ENCODE measurements at places on chromosomes 3 and 15.

- no peak for DNase-seq
- no peak overlapping the region for H3K27ac ChIP-seq
- H3K27me3 ChIP-seq, result no peaks in the 10 kb centered on the region
- no peaks in the 10 kb centered on the region for H3K36me3 ChIP-seq
Measured at GRCh38 chr3:150414258-150414657, 6.2 kb downstream of the TSC22D2 start.

GRCh38 chr3:139129892-139130291 is 85.2 kb upstream of the PRR23C start:
- H3K27ac ChIP-seq, result no peak overlapping the region
- no peaks in the 10 kb centered on the region for H3K36me3 ChIP-seq
- H3K27me3 ChIP-seq, result no peaks in the 10 kb centered on the region
- H3K4me1 ChIP-seq, result no peaks in the 10 kb centered on the region

- no peaks in the 10 kb centered on the region for H3K27me3 ChIP-seq
- H3K36me3 ChIP-seq, result no peaks in the 10 kb centered on the region
- H3K27ac ChIP-seq, result no peak overlapping the region
- H3K4me1 ChIP-seq, result no peaks in the 10 kb centered on the region
Measured at GRCh38 chr3:88231207-88231606, 81.4 kb downstream of the C3orf38 start.

DNA sequence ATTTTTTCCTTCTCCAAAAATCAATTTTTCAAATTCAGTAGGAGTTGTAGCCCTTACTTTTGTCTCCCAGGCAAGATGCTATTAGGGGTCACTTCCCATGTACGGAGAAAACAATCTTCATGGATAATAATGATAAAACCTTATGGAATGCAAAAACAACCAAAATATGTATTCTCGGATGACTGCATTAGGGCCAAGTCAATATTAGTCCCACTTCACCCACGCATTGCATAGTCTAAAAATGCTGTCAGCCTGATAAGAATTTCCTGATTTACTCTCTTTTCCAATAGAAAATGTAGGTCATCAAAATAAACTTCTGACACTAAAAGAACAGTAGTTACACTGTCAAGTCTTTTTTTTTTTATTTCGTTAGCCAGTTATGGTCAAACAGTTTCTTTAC is 2.7 kb downstream of the VGLL3 start:
- no peaks in the 10 kb centered on the region for H3K36me3 ChIP-seq
- H3K27ac ChIP-seq, result no peak overlapping the region
- peaks cover 10% of the 10 kb centered on the region for H3K27me3 ChIP-seq
- DNase-seq, result no peak

GRCh38 chr3:177930771-177931170 is 605.5 kb upstream of the KCNMB2 start:
- no peaks in the 10 kb centered on the region for H3K27me3 ChIP-seq
- H3K27ac ChIP-seq, result no peak overlapping the region
- no peak overlapping the region for H3K4me3 ChIP-seq
- H3K36me3 ChIP-seq, result no peaks in the 10 kb centered on the region

- no peaks in the 10 kb centered on the region for H3K27me3 ChIP-seq
- no peaks in the 10 kb centered on the region for H3K36me3 ChIP-seq
- H3K4me1 ChIP-seq, result no peaks in the 10 kb centered on the region
Measured at GRCh38 chr3:177973241-177973840, 562.9 kb upstream of the KCNMB2 start.

DNA sequence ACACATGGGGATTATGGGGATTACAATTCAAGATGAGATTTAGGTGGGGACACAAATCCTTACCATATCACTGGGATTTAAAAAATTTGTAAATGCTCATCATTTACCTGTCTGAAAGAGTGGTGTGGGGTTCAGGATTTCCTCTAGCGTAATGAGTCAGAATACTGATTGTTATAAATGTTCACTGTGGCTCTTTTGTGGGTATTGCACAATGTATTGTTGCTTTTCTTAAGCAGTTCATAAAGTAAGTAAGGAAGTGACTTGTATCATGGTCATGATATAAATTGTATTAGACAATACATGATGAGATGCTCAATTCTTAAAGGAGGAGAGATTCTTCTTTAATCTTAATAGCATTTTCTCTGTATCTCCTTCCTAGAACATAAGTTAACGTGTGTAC is 262.1 kb downstream of the CNTN4 start:
- H3K27ac ChIP-seq, result no peak overlapping the region
- H3K36me3 ChIP-seq, result no peaks in the 10 kb centered on the region
- H3K4me3 ChIP-seq, result no peak overlapping the region

DNA sequence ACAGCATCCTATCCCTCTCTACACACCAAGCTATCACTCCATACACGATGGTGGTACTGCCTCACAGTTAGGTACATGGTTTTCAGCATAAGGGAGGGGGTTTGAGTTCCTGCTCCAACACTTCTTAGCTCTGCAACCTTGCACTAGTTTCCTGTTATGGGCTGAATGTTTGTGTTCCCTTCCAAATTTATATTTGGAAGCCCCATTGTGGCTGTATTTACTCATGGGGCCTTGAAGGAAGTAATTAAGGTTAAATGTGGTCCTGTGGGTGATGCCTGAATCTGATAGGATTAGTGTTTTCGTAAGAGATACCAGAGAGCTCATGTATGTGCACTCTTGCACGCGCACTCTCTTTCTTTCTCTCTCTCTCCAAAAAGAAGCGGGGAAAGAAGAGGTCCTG is 259.4 kb downstream of the RORA start:
- no peak for DNase-seq
- no peak overlapping the region for H3K27ac ChIP-seq
- no peaks in the 10 kb centered on the region for H3K27me3 ChIP-seq
- H3K36me3 ChIP-seq, result no peaks in the 10 kb centered on the region
- no peaks in the 10 kb centered on the region for H3K4me1 ChIP-seq

- H3K27ac ChIP-seq, result peak overlapping the region; percentile 80
- H3K4me3 ChIP-seq, result peak overlapping the region; percentile 76
- H3K36me3 ChIP-seq, result no peaks in the 10 kb centered on the region
- H3K27me3 ChIP-seq, result no peaks in the 10 kb centered on the region
- peaks cover 26% of the 10 kb centered on the region for H3K4me1 ChIP-seq
Measured at GRCh38 chr15:84631706-84632272, 22.3 kb downstream of the WDR73 start.

DNA sequence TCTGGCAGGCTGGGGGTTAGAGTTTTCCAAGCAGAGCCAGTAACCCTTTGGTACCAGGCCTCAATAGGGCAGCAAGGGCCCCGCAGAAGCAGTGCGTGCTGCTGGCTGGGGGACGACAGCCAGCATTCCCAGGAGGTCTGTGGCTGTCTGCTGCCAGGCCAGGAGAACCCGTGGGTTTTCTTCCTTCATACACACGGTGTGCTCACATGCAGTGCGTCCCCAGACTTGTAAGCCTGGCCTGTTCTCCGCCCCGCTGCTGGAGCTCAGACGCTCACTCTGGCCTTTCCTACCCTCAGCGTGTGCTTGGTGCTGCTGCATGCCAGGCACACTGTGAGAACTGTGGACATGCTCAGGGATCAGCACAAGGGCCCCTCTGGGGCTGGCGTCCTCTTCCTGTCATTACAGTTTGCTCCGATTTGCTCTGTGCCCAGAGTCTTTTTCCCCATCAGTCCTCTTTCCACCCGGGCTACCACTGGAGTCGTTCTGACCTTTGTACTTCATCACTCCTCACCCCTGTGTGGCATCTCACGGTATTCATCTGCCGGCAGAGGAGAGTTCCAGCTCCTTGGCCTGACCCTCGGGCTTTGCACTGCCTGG is 149.5 kb downstream of the DNAJB8 start:
- peak overlapping the region; percentile 69 for H3K27ac ChIP-seq
- DNase-seq, result no peak
- H3K36me3 ChIP-seq, result no peaks in the 10 kb centered on the region
- no peaks in the 10 kb centered on the region for H3K27me3 ChIP-seq
- H3K4me1 ChIP-seq, result peaks cover 32% of the 10 kb centered on the region

- no peaks in the 10 kb centered on the region for H3K27me3 ChIP-seq
- no peak overlapping the region for H3K27ac ChIP-seq
- H3K4me3 ChIP-seq, result no peak overlapping the region
- H3K4me1 ChIP-seq, result no peaks in the 10 kb centered on the region
Measured at GRCh38 chr15:77034695-77035489, 36.0 kb downstream of the TSPAN3 start.

DNA sequence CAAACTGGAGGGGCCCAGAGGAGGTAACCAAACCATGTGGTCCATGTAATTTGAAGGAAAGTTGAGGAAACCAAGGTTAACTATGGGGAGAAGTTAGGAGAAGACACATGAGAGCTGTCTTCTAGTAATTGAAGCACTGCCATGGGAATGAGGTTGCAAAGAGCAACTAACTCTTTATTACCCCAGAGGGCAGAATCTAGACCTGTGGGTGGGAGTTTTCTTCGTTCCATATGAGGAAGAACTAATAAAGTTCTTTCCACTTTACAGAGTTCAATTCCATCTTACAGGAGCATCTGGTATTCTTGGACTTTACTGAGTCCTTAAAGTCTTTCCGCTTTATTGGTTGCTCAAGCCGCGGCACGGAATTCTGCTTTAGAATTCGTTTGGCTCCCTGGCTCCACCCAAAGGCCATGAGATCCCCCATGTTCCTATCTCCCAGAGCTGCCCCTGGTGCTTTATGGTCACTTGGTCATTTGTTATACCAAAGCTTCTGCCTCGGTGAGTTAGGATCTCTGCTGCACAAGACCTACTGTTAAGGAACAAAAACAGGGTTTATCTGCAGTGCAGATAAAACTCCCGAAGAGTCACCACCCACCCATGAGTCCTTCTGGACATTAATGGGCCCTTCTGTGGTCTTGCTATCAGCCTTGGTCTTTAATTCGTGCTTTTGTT is 89.5 kb upstream of the UMPS start:
- no peaks in the 10 kb centered on the region for H3K4me1 ChIP-seq
- no peaks in the 10 kb centered on the region for H3K36me3 ChIP-seq
- no peak for DNase-seq
- H3K4me3 ChIP-seq, result no peak overlapping the region
- H3K27me3 ChIP-seq, result no peaks in the 10 kb centered on the region

DNA sequence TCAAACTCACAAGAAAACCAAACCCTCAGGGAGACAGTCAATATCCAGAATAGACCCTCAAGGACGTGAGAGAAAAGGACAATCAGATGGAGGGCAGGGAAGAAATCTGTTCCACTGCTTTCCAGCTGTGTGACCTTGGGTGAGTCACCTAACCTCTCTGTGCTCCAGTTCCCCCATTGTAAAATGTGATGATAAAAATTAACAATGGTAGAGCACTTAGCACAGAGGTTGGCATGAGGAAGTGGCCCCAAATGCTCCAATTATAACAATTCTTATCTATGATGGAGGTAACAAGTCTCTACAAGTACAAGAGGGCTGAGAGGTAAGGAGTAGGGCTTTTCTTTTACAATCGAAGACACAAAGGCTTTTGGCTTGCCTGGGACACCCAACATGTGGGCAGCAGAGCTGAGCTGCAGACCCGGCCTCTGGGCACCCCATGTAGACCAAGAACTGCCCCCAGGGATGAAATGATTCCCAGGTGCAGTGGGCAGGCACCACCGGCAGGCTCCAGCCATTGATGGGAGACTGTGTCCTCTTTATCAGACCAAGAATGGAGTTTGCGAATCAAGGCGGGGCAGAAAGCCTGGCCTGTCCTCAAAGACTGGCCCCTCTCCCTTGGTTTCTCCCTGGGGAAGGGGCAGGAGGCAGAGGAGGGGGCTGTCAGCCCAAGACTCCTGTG is 22.0 kb downstream of the WNT7A start:
- H3K27ac ChIP-seq, result no peak overlapping the region
- H3K4me1 ChIP-seq, result peaks cover 6% of the 10 kb centered on the region
- no peak overlapping the region for H3K4me3 ChIP-seq
- DNase-seq, result no peak

DNA sequence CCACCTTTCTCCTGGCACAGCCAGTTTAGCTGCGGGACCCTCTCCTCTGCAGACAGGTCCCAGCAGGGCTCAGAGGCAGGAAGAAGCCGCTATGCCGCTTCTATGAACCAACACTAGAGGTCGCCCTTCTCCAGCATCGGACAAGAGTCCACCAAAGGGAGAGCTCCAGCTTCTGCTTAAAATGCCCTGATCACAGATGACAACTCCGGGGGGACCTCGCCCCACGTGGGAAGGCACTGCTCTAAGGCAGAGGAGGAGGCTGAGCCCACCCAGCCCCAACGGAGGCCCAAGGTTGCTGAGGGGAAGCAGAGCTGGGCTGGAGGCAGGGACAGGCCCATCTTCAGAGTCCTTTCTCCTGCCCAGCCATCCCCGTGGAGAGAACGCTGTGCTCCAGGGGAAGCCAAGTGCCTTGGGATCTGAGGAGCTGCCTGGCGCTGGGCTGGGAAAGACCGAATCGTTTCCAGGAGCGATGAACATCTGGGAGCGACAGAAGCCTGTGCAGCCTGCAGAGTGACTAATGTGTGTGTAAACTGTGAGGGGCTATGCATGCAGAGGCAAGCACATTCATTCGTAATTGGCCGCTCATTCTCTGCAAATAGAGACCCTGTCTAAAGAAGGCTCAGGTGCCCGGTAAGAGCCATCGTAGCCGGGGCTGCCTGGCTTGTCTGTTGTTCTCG is 43.5 kb upstream of the BDH1 start:
- H3K27ac ChIP-seq, result no peak overlapping the region
- no peak overlapping the region for H3K4me3 ChIP-seq
- no peaks in the 10 kb centered on the region for H3K36me3 ChIP-seq
- peaks cover 2% of the 10 kb centered on the region for H3K27me3 ChIP-seq

GRCh38 chr3:4052706-4053105 is 250.5 kb upstream of the SETMAR start:
- H3K4me3 ChIP-seq, result no peak overlapping the region
- H3K27me3 ChIP-seq, result no peaks in the 10 kb centered on the region
- no peaks in the 10 kb centered on the region for H3K4me1 ChIP-seq
- no peak for DNase-seq

DNA sequence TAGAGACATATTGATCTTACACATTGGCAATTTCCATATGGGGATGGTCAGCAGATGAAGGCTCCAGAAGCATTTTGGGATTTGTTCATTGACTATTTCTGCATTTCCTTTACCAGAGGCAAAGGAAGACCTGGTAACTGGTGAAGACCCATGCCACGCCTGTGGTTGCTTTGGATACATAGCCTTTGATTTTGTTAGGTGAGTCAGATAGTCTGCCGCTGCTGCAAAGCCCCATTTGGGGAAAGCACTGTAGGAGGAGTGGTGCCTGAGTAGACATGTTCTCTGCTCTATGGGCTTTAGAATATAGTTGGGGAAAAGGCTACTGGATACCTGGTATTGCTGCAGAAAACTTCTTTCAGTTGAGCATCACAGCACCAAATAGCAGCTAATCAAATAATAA is 56.8 kb downstream of the TFG start:
- no peak overlapping the region for H3K27ac ChIP-seq
- no peaks in the 10 kb centered on the region for H3K27me3 ChIP-seq
- no peaks in the 10 kb centered on the region for H3K36me3 ChIP-seq
- H3K4me3 ChIP-seq, result no peak overlapping the region

- H3K4me1 ChIP-seq, result peaks cover 7% of the 10 kb centered on the region
- DNase-seq, result no peak
- H3K27ac ChIP-seq, result peak overlapping the region; percentile 48
- no peaks in the 10 kb centered on the region for H3K36me3 ChIP-seq
- no peaks in the 10 kb centered on the region for H3K27me3 ChIP-seq
Measured at GRCh38 chr3:39106851-39107387, 508 bp downstream of the GORASP1 start.

- H3K27ac ChIP-seq, result no peak overlapping the region
- H3K36me3 ChIP-seq, result no peaks in the 10 kb centered on the region
- H3K4me1 ChIP-seq, result no peaks in the 10 kb centered on the region
- no peak for DNase-seq
- H3K4me3 ChIP-seq, result no peak overlapping the region
- no peaks in the 10 kb centered on the region for H3K27me3 ChIP-seq
Measured at GRCh38 chr3:176097027-176097426, 1100.3 kb downstream of the TBL1XR1 start.

- no peak for DNase-seq
- H3K27me3 ChIP-seq, result no peaks in the 10 kb centered on the region
- H3K4me3 ChIP-seq, result no peak overlapping the region
- H3K27ac ChIP-seq, result no peak overlapping the region
Measured at GRCh38 chr15:41881920-41882688, 11.7 kb downstream of the SPTBN5 start.

Data from T-cell (primary cell).